CD4-positive, alpha-beta T cell treated with Interleukin-4 for 4 hours (primary cell): ENCODE measurements at places on chromosomes 6 and 20.

DNA sequence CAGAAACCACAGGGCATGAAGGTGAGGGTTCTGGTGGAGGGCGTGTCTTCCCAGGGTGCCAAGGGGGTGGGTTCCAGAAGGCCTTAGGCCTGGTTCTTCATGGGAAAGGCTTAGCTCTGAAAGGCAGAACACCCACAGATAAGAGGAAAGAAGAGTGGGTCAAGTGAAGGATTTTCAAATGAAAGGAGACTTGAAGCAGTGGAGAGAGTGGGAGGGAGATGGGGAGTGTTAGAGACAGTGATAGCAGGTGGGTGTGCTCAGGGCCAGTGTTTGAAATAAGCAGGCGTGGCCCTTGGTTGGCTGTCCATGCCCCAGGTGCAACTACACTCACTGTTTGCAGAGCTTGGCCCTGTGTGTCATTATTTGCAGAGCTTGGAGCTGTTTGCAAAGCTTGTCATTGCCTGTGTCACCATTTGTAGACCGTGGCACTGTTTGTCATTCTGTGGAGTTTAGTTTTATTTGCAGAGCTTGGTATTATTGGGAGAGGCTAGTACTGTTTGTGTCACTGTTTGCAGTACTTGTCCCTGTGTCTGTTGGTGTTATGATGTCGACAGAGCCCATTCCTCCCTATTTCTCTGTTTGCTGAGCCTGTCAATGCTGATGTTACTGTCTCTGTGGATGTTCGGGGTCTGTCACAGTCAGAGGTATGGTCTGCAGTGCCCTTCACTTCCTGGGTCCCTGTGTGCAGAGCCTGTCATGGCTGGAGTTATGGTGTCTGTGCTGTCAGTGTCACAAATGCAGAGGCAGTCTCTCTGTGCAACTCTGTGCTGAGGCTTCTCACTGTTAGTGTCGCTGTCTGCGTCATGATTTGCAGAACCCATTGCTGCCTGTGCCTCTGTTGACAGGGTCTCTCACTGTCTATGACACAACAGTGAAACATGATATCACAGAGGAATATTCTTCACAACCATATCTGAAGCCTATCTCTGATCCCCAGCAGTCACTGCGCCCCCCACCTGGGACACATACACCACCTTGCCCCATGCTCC is 127.7 kb upstream of the LRFN2 start:
- no peak for DNase-seq

GRCh38 chr20:35963878-35964277 is 4.5 kb upstream of the CNBD2 start:
- no peak for DNase-seq

DNA sequence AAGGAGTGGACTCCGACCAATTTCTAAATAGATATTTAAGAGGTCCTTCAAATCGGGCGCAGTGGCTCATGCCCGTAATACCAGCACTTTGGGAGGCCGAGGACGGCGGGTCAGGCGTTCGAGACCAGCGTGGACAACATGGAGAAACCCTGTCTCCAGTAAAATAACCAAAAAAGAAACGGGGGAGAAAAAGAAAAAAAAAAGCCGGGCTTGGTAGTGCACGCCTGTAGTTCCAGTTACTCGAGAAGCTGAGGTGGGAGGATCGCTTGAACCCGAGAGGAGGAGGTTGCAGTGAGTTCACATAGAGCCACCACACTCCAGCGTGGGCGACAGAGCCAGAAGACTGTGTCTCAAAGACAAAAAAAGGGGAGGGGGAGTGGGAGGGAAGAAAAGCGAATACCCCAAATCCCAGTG is 53.3 kb upstream of the HFE start:
- DNase-seq: no peak

GRCh38 chr6:116265041-116265829 is 11.4 kb upstream of the TSPYL4 start:
- DNase-seq: no peak

GRCh38 chr6:168905451-168906090 is 348.1 kb downstream of the THBS2 start:
- peak; percentile 58 for DNase-seq

- DNase-seq: no peak
Observed at GRCh38 chr6:88115307-88115706, 50.8 kb downstream of the CNR1 start.

DNA sequence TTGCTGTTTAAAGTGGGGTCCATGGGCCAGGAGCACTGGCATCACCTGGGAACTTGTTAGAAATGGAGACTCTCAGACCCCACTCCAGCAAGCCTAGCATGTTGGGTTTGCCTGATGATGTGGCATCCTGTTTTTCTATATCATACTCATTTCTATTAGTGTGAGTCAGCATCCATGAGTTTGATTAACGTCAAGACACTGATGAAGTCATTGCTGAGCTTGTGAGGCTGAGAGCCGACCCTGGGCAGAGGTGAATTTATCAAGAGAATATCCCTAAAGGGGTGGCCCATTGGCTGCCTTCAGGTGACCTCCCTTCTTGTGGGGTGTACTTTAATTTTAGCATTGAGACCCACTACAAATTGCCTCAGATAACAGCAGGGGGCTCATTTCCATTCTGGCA is 43.4 kb upstream of the RNF144B start:
- DNase-seq: no peak

GRCh38 chr6:31749301-31750036 is 9.7 kb downstream of the MSH5 start:
- DNase-seq: no peak

GRCh38 chr6:13190376-13190775 is 138.0 kb downstream of the TBC1D7 start:
- DNase-seq: no peak

DNA sequence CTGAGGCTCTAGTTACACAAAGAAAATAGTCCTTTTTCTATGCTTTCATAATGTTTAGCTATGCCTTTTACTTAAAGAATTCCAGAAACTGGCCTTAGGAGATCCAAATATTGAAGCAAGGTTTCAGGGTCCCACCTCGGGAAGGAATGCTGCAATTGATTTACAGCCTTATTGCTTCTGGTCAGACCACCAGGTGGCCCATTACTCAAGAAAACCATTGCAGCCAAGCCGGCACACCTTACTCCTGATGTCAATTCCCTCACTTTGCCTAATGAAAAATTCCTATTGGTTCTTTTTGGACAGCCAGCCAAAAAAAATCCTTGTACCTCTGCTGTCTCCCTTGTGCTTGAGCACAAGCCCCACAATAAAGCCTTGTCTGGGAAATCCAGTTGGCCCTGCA is 173.9 kb downstream of the LMBRD1 start:
- no peak for DNase-seq

- no peak for DNase-seq
Observed at GRCh38 chr6:112997421-112998085, 650.4 kb downstream of the RFPL4B start.

DNA sequence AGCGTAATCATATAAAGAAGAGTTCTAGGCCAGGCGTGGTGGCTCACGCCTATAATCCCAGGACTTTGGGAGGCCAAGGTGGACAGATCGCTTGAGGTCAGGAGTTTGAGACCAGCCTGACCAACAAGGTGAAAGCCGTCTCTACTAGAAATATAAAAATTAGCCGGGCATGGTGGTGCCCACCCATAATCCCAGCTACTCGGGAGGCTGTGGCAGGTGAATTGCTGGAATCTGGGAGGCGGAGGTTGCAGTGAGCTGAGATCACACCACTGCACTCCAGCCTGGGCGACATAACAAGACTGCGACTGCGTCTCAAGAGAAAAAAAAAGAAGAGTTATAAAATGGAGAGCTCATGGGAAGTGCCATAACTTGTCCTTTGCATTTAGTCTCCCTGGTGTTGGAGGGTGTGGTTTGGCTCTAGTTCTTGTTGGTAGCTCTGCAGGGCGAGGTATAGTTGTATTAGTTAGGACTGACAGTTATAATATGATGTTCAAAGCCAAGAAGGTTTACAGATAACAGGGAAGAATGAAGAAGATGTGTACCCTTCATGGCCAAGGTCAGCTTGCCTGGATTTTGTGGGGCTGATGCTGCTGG is 54.8 kb downstream of the UTRN start:
- DNase-seq: no peak

DNA sequence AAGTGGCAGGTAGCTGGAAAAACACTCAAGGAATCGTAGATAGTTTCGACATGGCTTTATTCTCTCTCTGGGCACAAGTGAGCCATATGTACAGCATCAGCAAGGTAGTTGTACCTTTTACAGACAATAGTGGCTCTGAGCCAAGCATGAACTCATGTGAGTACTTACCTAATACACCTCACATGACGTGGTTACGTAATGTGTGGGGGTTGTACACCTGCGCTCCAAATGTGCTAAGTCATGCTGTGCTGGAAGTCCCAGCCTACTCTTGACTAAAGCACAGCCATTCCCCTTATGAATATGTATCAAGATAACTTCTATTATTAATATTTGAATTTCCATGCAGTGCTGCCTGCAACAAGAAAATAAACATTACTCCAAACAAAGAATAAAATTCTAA is 78.8 kb upstream of the HMGN3 start:
- DNase-seq: no peak

DNA sequence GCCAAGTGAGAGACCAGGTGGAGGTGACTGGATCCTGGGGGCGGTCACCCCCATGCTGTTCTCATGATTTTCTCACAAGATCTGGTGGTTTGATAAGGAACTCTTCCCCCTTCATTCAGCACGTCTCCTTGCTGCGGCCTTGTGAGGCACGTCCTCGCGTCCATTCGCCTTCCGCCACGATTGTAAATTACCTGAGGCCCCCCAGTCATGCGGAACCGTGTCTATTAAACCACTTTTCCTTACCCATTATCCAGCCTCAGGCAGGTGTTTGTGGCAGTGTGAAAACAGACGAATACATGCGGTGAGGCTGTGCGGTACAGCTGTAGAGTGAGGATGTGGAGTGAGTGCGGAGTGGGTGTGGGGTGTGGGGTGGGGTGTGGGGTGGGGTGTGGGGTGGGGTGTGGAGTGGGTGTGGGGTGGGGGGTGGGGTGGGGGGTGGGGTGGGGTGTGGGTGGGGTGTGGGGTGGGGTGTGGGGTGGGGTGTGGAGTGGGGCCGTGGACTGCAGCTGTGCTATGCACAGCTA is 12.1 kb upstream of the NTSR1 start:
- no peak for DNase-seq

DNA sequence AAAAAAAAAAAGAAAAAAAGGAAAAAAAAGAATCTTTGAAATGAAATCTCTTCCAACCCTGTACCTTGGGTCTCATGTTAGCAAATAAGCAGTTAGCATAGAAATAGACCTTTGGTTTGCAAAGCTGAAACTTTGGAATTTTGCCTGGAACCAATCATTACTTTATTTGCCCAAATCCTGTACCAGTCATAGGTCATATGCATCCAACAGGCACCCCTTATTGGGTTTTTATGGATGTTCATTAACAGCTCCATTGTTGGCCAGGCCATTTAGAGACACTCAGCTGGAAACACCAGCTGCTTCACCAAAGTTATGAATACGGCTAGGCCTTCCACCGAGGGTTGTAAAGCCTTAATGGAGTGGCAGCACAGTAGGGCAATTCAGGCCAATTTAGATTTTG is 53.0 kb downstream of the ALDH8A1 start:
- DNase-seq: no peak

GRCh38 chr6:158149641-158150040 is 18.4 kb downstream of the SERAC1 start:
- no peak for DNase-seq

DNA sequence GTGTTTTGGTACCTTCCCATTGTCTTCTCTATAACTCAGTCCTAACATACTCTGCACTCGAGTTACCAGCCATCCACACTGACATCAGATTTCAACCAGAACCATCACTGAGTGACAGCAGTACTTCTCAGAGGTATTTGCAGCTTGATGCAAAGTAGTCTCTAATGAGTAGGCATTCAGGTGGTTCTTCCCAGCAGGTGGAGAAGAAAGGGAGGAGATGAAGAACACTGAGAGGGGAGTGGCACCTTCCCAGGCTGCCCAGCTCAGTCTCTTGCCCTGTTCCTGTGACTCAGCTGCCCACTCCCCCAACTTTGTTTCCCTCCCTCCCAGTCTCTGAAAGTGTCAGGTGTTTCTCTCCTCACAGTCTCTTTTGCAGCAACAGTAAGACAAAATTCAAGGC is 38.7 kb upstream of the SMIM28 start:
- DNase-seq: no peak

DNA sequence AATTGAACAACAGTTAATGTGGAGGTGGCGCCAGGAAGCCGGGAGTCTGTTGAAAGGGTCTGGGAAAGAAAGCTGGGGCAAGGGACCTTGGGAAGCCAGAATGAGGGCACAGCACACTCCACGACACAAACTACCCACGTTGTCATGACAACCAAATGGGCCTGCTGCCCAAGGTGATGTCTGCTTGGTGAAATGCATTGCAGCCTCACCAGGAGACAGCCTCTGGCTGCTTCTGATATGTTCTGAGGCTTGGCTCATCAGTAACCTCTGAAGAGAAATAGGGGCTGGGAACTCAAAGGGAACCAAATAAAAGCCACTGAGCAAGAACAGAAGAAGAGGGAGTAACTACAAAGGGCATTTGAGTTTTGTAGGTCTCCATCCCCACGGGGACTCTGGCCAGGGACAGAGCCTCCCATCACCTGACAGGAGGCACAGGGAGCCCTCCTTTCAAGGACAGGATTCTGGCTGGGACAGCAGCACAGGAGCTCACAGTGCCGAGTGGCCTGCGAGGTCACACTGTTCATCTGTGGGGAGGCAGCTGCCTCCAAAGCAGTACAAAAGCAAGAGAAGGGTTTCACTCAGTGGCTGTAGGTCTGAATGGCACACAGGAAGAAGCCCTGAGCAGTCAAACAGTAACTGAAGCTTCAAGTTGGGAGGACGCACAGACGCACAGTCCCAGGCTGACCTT is 44.6 kb upstream of the KCNK16 start:
- DNase-seq: no peak

GRCh38 chr6:165854061-165854862 is 191.2 kb upstream of the PDE10A start:
- DNase-seq: no peak

- DNase-seq: no peak
Observed at GRCh38 chr6:159679091-159680077, 13.7 kb downstream of the SOD2 start.

DNA sequence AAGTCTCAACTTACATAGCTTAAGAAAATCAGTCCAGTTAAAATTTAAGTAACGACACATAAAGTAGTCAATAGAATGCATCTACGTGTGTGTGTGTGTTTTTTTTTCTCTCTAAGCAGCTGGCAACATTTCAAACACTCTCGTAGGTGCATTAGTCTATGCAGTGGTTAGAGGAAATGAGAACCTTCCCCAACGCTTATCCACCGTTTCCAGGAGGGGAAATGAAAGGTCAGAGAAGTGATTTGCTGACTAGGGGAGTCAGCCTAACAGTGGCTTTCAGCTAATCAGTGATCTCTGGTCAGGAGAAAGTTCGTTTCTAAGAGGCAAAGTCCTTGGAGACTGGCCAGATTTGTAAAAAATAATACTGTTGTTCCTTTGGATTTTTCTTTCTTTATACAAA is 806.6 kb downstream of the C6orf118 start:
- no peak for DNase-seq

DNA sequence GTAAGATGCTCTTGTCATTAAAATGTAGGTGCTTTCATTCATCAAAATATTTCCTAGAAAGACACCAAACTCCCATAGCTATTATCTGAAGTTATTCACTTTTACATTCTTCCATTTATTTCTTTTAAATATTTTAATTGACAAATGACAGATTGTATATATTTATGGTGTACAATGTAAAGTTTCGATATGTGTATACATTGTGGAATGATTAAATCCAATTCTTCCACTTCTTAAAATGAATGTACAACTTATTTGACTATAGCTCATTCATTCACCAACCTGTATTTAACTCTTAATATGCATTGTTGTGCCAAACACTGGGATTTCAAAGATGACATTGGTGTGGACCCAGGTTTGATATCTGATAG is 41.0 kb downstream of the CCN2 start:
- DNase-seq: no peak
